ENCODE measurements at places on chromosomes 16 and 17.

- no peak for DNase-seq
Measured at GRCh38 chr17:59786213-59786535, 78.7 kb downstream of the VMP1 start.

- DNase-seq: peak; percentile 82
Measured at GRCh38 chr16:67842509-67843342, 606 bp downstream of the THAP11 start.

- DNase-seq: peak; percentile 79
Measured at GRCh38 chr17:14748036-14748710, 447.3 kb downstream of the HS3ST3B1 start.

DNA sequence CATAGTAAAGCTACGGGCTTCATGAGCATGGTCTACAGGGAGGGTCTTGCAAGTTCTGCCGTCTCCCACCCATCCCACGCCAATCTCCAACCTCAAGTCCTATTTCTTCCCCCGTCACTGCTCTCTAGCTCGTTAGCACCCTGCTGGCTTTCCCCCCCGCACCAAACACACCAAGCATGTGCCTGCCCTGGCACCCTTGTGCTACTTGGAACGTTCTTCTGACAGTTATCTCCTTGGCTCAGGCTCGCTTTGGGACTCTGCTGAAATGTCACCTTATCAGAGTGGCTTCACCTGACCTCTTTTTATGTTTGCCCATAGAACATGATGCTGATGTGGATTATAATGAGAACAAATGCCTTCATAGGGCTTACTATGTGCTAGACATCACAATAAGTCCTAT is 21.9 kb downstream of the GLYR1 start:
- no peak for DNase-seq

All from NB4 (cell line).